ENCODE measurements at places on chromosomes 2 and 18.
A peak's percentile ranks its signal among the peaks of the same experiment; 100 is the strongest.

GRCh38 chr18:70072678-70073077, 125.0 kb upstream of the CD226 start:
- DNase-seq: no peak

GRCh38 chr18:59344996-59345395, 14.1 kb downstream of the LMAN1 start:
- DNase-seq: no peak

- DNase-seq: no peak
Measured at GRCh38 chr2:4979111-4979510, 713.1 kb upstream of the SOX11 start.

- DNase-seq: no peak
Measured at GRCh38 chr2:206616151-206616550, 26.1 kb upstream of the FAM237A start.

GRCh38 chr2:54642677-54643430, 80.6 kb upstream of the EML6 start:
- no peak for DNase-seq

DNA sequence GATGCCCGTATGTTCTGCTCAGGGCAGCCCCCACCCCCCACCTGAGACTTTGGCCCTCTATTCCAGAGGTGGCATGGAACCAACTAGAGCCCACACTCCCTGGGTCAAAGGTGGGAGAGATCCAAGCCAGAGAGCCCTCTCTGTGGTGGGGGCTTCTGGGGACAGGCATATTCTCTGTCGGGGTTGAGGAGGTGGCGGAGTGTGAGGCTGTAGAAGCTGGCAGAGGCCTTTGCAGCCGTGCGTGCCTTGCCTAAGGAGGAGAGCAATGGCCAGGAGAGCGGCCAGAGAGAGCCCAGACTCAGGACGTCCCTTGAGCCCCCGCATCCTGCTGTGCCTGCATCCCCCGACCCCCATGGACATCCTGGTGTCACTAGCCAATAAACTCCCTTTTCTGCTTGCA, 79.2 kb upstream of the HPCAL1 start:
- DNase-seq: no peak

DNA sequence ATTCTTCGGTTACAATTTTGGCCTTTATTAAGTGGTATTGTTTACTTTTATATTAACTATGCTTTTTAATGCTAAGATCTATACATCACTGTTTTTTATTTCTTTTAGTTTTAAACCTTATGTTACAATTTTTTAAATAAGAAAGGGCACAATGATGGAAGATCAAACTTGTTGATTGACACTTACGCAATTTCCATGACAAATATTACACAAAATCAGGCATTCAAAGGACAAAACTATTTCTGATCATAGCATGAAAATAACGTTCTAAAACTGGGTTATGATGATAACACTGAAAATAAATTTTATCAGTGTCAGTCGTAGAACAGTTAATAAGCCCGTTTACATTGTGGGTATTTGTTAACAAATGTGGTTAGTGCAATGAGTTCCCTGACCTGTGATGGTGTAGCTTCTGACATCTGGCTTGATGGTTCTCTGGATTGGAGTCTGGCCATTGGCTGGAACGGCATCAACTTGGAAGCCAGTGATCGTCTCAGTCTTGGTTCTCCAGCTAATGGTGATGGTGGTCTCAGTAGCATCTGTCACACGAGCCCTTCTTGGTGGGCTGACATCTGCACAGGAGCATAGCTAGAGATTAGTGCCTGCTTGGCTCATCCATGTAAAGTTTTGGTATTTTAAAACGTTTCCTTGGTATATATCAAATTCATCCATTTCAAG, 59.6 kb downstream of the FN1 start:
- DNase-seq: no peak

DNA sequence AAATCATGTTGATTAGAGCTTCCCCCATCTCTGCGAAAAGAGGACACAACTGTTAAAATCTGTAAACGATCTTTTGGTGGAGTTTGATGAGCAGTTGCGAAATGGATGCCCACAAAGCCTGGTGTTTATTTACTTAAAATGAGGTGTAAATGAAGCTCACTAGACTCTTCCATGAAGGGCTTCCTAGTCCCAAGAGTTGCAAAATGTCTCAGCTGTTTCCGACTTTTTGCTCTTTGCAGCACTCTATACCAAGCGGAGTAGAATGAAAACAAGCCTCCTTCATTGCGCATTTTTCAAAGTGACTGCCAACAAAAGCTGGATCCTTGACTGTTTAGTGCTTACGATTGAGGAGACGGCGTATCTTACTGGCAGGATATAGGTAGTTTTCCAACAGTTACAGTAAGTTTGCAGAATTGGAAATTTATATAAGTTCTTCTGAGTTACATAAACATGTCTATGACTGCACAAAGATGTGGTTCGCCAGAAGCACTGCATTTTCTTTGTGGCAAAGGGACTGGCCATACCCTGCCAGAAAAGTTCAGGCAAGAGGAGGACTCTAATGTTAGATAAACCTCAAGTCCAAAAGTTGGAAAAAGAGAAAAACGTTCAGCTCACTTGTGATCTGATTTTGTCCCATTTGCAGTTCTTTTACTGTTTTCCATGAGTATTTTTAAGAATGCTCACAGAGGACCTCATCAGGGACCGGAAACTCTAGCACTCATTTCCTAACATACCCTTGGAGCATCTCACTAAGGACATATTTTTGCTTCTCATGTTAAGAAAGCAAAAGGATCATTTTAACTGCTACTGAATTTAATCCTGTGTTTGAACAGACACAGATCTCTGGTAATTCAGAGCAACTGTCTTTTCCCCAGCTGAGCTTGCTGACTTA, 42.7 kb downstream of the COLEC12 start:
- no peak for DNase-seq

GRCh38 chr18:8504424-8504823, 104.8 kb upstream of the RAB12 start:
- DNase-seq: no peak

DNA sequence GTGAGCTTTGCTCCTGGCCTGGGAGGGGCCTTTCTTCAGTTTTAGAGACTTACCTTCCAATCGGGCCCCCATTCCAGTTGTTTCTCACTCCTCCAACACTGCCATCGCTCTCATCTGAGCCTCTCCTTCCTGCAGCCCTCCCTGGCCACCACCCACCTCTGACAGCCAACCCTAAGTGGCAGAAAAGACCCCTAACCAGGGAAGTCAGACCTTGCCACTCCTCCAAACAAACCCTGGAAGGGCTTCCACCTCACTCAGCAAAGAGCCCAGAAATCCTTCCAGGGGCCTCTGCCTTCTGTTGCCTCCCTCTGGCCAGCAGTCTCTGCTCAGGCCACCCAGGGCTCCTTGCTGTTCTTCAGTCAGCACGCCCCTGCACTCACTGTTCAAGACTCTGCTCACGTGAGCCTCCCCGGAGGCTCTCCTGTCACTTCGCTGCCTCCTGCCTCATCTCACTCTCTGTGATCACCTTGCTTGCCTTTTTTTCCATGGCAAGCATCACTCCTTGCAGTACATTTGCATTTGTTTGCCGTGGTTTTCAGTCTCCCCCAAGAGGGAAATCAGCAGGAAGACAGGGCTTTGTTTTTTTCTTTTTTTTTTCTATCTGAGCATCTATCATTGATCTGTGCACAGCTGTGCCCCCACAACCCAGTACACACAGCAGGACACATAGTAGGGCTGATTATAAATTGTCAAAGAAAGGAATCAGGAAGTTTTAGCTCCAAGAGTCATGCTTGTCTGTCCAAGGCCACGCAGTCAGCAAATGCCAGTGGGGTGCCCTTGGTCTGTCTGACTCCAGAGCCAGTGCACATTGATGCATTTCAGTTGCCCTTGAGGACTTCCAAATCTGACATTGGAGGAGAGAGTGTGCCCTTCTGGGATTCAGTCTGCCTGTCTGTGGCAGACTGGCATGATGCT, 83.9 kb downstream of the INHBB start:
- no peak for DNase-seq

GRCh38 chr18:64886995-64887394, 738.1 kb upstream of the LINC00305 start:
- DNase-seq: no peak

GRCh38 chr2:63851691-63852311, 10.1 kb downstream of the UGP2 start:
- DNase-seq: no peak

GRCh38 chr18:33696332-33697162, 118.5 kb downstream of the ASXL3 start:
- DNase-seq: no peak

GRCh38 chr2:171247741-171248662, 87.3 kb upstream of the TLK1 start:
- DNase-seq: no peak

GRCh38 chr2:176768185-176768584, 444.4 kb upstream of the HNRNPA3 start:
- DNase-seq: no peak

GRCh38 chr2:38959938-38960608, 70.4 kb downstream of the ARHGEF33 start:
- DNase-seq: peak; percentile 70

DNA sequence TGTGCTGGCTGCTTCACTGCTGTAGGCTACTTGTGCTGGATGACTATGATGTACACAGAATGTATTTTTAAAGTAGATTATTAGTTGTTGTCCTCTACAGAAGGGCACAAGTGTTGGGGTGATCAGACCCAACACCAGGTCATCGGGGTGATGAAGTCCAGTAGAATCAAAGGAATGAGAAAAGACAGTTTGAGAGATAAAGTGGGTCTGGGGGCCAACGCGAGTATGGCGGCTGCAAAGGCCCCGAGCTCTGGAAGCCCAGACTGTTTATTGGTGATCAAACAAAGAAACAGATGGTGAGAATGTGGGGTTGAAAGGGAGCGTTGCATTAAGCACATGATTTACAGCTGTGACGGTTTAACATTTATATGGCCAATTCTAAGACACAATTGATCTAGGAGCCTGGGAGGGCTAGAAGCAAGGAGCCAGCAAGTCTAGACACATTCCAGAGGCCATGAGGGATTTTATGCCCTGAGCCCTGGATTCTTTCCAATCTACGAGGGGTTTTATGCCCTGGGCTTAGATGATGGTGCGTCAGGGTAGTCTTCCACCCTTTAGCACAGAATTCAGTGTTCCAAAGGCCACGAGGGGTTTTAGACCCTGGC, 153.5 kb downstream of the AGPS start:
- DNase-seq: no peak

DNA sequence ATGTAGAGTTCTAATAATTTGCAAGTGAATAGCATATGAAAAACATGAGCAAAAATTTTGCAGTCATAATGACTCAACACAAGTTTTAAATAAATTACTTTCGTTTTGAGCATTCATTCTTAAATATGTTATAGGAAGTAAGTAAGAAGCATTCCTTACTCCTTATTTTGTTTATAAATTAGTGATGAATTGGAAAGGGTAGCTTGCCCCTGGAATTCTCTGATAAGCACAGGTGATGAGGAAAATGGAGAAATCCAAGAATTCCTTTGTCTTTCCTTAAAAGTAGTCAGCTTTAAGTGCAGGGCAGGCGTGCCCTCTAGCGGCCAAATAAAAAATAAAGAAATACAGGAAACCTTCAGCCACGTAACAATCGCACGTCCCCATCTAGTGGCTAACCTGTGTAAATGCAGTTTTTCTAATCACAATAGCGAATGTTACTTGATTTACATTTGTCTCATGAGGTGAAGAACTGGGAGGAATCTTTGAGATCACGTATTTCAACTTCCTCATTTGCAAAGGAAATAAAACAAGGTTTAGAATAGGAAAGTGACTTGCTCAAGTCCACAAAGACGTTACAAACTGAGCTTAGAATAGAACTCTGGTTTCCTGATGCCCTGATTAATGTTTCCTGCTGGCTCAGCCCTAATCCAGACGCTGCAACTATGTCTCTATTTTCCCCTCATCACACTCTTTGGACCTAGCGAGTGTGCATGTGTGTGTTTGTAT, 47.2 kb upstream of the ZNG1B start:
- DNase-seq: peak; percentile 43

DNA sequence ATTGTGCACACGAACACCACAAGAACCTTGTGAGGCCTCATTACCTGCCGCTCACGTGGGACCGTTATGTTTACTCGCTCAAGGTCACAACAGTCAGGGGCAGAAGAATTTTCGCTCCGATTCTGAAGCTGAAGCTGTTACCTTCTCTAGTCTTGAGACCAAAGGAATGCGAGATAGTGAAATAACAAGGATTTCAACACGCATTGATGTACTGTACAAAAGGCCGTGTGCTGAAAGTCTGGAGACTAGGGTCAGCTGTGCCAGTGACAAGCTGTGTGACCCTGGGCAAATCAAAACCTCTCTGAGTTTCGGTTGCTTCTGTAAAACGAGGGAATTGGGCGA, 583 bp downstream of the NEMP2 start:
- DNase-seq: no peak

DNA sequence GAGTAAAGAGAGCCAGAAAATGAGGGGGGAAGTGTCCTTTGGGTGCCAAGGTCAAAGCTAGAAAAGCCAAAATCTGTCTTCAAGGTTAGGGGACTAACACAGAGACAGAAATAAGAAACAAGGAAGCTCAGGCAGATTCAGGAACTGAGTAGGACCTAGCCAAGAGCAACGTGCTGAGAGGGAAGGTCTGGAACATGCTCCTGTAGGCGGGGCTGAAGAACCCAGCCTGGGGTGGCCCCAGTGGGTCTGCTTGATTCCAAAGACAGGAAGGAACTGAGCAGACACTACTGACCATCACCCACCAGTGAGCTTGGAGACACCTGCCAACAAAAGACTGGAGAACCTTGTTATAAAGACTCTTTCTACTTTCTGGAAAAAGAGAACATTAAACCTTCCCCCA, 105.1 kb downstream of the SP3 start:
- no peak for DNase-seq

GRCh38 chr2:205495819-205496218, 186.5 kb upstream of the NRP2 start:
- DNase-seq: no peak

GRCh38 chr18:26215247-26215970, 10.8 kb upstream of the TAF4B start:
- peak; percentile 19 for DNase-seq

GRCh38 chr2:60366135-60366712, 187.2 kb downstream of the BCL11A start:
- no peak for DNase-seq
